ENCODE measurements at places on chromosomes 16 and 17.
A peak's percentile ranks its signal among the peaks of the same experiment; 100 is the strongest.

DNA sequence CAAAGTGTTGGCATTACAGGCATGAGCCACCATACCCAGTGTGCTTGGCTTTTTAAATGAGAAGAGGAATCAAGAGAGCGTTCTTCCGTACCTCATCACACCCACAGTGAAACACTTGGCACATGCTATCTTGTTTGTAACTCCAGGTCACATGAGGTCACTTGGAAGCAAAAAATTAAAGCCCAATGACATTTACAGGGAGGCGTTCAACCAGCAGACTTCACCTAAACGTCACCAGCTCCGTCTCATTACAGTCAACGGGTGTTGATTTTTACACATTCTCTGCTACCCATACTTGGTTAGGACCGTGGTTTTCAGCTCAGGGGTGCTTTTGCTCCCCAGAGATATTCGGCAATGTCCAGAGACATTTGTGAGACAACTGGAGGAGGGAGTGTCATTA, 127.0 kb downstream of the XYLT1 start:
- no peak for DNase-seq

DNA sequence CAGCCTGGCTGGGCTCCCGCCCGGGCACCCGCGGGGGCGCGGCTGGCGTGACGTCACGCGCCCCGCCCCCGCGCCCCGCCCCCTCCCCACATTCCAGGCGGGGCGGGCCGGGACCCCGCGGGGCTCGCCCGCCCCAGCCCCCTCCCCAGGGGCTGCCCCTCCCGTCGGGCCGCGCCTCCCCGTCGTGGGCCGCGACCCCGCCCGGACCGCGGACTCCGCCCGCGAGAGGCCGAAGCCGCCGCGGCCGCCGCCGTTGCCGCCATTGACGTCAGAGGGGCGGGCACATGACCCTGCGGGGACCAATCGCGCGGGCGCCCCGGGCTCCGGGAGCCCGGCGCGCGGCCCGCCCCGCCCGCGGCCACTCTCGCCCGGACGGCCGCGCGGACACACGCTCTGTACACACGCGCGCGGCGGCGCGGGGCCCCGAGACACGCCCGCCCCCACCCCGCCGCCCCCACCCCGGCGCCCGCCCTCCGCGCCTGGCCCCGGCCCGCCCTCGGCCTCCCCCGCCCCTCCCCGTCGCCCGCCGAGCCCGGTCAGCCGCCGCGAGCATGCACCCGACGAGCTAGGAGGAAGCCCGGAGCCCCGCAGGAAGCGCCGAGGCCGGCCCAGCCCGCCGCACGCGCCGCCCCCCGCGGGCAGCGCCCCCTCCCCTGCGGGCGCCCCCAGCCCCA, at the start of gene CMIP:
Gene CMIP (plus strand): TSS at position 361 of the 674 bp plus-strand sequence.
- peak; percentile 29 for DNase-seq

- DNase-seq: no peak
Measured at GRCh38 chr16:84647828-84648594, at the start of gene KLHL36. TSS of gene KLHL36 (plus strand) at chr16:84648511. CDS start at chr16:84650868, 2,357 bp downstream.

DNA sequence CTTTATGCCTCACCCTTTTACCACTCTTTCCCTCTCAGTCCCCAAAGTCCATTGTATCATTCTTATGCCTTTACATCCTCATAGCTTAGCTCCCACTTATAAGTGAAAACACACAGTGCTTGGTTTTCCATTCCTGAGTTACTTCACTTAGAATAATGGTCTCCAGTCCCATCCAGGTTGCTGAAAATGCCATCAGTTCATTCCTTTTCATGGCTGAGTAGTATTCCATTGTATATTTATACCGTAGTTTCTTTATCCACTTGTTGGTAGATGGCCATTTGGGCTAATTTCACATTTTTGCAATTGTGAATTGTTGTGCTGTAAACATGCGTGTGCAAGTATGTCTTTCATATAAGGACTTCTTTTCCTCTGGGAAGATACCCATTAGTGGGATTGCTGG, 597.3 kb downstream of the WWOX start:
- no peak for DNase-seq

- DNase-seq: no peak
Measured at GRCh38 chr16:9192746-9193145, 101.3 kb downstream of the HAPSTR1 start.
